T-helper 22 cell (primary cell): ENCODE measurements at places on chromosomes 11 and 22.

- DNase-seq: no peak
Observed at GRCh38 chr11:61049063-61049377, 53.3 kb upstream of the CD5 start.

- no peak for DNase-seq
Observed at GRCh38 chr11:16296273-16296672, 60.1 kb downstream of the SOX6 start.

DNA sequence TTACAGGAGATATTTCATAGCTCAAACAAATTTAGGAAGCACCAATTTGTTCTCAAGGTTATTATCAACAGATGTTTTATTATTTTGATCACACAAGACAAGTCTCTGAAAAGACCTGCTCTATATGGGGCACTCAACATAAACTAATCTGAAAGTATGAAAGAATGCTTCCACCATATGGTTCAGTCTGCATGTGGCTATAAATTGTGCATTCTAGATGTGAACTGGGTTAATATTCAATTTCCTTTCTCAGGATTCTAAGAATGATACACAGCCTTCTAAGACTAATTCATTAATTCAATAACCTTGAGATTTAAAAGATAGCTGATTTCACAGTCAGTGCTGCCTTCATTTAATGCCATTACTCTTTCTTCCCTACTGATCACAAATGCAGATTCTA lies 851.3 kb upstream of the CCDC90B start:
- no peak for DNase-seq

DNA sequence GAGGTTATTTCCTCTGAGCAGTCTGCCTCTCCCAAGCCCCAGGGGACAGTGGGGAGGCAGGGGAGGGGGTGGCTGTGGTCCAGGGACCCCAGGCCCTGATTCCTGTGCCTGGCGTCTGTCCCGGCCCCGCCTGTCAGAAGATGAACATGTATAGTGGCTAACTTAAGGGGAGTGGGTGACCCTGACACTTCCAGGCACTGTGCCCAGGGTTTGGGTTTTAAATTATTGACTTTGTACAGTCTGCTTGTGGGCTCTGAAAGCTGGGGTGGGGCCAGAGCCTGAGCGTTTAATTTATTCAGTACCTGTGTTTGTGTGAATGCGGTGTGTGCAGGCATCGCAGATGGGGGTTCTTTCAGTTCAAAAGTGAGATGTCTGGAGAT lies 3.1 kb downstream of the PIM3 start:
- DNase-seq: no peak

DNA sequence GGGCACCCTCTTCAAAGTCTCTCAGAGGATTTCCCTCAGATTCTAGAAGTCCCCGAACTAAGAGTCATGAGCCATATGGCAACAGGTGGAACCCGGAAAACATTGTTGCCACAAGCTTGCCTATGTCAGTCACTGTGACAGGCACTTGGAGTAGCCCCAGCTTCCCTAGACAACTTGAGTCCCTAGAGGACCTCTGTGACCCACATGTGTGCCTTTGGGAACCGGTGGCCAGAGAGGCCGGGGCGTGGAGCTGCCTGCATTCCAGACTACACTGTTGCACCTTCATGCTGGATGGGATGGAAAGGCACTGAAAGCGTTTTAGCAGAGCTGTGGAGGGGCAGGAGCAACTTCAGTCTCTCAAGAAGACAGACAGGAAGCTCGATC lies 12.1 kb downstream of the SLC37A2 start:
- DNase-seq: no peak

DNA sequence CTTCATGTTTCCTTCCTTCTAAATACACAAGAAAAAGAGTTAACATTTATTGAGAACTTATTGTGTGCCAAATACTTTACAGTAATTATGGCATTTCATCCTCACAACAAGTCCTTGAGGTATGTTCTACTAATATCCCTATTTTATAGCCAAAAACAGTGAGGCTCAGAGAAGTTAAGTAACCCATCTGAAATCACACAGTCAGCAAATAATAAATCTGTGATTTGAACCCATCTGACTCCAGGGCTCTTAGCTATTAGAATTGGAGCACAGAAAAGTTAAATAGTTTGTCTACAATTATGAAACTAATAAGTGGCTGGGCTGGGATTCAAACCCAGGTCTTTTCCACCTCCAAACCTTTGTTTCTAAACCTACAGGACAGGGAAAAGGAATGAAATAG lies 36.5 kb upstream of the MYOD1 start:
- no peak for DNase-seq

GRCh38 chr11:117100556-117100955 lies 2.3 kb upstream of the SIK3 start:
- DNase-seq: no peak

- no peak for DNase-seq
Observed at GRCh38 chr22:35454416-35455054, 54.6 kb downstream of the MCM5 start.

DNA sequence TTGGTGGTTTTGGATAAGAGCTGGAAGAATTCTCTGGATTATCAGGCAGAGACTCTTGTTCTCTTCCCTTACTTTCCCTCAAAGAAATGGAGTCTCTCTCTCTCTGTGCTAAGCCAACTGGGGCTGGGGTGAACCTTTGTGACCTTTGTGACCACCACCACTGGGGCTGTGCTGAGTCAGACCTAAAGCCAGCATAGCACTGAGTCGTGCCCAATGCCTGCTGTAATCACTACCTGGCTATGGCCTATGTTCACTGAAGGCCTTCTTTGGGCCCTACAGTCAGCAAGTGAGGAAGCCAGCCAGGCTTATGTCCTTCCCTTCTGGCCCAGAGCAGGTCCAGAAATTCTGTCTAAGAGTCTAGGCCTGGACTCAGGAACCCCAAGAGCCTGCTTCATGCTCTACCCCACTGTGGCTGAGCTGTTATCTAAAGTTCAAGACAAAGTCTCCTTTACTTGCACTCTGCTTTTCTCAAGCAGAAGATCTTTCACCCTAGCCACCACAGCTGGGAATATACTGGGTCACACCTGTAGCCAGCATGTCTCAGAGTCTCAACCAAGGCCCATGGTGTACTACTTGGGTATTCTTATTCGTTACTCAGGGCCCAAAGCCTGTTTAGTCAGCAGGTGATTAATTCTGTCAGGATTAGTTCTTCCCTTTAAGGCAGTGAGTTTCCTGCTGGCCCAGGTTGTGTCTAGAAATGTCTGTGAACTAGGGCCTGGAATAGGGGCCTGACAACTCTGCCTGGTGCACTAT lies 86.0 kb downstream of the EHF start:
- no peak for DNase-seq

DNA sequence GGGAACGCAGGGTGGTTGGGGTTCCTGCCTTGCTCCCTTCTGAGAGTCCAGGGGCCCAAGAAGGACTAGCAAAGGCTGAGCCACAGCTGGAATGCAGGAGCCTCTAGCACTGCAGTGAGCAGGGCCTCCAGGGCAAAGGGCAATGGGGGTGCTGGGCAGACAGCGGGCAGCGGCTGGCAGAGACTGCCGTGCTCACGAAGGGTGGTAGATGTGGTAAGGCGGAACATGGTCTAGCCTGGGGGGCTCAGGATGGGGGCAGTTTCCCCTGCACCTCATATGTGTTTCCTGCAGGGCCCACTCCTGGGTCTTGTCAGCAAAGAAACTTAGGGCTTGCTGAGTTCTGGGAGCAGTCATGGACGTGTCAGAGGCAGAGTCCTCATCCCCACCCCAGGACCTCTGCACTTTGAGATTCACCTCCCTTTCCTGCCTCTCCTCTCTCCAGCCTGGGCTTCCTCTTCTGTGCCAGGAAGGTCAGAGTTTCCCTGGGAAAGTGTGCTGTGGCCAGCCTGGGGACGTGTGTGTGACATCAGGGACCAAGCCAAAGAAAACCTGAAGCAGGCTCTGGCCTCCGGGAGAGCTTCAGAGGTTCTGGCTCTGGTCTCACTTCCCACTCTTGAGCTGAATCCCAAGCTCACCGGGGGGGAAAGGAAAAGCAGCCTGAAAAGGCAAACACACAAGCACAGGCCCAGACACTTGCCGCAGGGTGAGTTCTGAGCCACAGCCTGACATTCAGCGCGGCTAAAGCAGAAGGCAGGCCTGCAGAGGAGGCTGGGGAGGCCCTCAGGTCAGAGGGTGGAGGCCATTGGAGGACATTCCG lies 4.4 kb downstream of the MOGAT2 start:
- DNase-seq: no peak

GRCh38 chr11:63417174-63417852 lies 47.7 kb downstream of the SLC22A9 start:
- no peak for DNase-seq

GRCh38 chr22:44109416-44109815 lies 71.3 kb upstream of the PARVG start:
- DNase-seq: no peak

GRCh38 chr11:85132851-85133585 lies 494.1 kb downstream of the DLG2 start:
- no peak for DNase-seq

DNA sequence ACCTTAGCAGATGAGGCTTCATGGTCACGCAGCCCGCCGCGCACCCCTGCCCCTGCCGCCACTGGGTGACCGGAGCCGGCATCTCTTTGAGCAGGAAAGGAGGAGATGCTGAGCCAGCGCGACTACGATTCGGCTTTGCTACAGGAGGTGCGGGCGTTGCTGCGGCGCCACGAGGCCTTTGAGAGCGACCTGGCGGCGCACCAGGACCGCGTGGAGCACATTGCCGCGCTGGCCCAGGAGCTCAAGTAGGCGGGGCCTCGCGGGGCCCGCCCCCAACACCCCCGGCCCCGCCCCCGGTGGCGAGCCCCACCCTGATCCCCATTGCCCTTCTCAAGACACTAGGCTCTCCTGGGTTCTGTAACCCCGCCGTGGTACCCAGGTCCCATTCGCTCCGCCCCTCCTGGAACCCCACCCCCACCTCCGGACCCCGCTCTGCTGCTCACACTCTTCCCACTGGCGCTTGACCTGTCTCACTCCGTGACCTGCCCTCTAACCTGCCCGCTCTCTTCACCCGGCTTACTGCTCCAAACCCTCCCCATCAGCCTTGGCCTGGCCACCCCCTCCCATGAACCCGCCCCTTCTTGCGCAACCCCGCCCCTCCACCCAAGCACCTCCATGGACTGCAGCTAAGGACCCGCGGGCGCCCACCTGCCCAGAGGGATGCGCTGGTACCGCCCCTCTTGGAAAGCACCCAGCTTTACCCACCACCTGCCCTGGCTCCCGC lies 9.1 kb downstream of the CTSF start:
- DNase-seq: no peak

- no peak for DNase-seq
Observed at GRCh38 chr11:68855205-68855981, 13.7 kb upstream of the CPT1A start.

DNA sequence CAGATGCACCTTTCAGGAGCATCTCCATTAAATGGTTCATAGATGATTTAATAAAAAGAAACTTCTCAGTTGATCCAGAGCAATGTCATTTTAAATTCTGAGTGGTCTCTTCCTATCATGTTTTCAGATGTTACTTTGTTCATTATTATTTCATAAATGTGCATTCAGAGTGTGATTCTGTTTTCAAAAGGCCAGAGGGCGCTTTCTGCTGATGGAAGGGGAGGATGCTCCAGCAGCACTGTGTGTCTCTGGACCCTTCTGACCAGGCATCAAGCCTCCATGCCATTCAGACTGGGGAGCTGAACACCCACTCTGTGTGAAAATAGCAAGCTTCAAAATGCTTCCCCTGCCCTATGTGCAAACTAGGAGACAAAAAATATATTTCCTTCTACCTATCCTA lies 23.9 kb upstream of the CRTAM start:
- DNase-seq: no peak

DNA sequence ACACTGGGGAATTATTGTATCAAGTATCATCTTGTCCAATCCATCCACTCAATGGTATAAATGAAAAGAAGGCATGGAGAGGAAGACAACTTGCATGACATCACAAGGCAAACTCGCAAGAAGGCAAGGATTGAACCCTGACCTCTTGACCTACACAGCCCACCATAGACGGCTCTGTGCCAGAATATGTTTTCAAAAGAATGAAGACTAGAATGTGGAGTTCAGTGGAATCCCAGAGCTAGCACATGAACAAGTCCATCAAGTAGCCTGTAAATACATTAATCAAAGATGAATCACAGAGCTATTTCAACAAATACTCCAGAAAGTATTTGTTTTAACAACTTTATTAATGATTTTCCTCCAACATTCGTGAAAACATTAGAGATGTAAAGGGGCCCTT lies 189.7 kb downstream of the GUCY1A2 start:
- no peak for DNase-seq

- DNase-seq: no peak
Observed at GRCh38 chr22:43563571-43563970, 151.8 kb downstream of the MPPED1 start.

GRCh38 chr22:40070701-40071100 lies 75.9 kb downstream of the FAM83F start:
- DNase-seq: no peak

- no peak for DNase-seq
Observed at GRCh38 chr22:47205554-47205953, 443.1 kb downstream of the TBC1D22A start.

DNA sequence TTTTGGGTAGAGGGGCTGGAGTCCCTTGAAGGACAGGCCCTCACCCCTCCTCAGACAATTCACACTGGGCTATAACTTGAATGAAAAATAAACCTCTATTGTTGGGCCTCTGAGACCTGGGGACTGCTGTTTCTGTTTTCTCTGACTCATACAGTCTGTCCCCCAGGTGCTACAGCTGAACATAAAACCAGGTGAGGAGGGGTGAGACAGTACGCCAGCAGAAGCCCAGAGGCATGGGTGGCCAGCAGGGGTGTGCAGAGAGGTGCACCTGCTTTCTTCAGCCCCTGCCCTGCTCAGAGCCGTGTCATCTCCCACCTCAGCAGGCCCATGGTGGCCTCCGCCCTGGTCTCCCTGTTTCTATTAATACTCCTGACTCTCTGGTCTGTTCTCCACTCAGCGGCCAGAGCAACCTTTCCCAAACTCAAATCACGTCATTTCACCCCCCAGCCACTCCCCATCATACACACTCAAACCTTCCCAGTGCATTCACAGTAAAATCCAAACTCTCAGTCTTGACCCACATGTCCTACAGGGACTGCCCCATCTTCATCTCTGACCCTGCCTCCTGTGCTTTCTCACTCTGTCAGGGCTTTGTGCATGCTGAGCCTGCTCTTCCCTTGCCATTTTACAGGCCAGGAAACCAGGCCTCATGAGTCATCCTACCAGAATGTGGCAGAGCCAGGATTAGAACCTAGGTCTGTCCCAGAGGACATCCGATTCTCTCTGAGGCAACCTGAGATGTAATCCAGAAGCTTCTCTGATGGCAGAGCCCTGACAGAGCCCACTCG lies 5.4 kb upstream of the IL2RB start:
- DNase-seq: no peak
